ENCODE measurements at places on chromosomes 1 and 21. TPM values are rescaled to one million over a fixed set of nuclear protein-coding genes. Genes with fewer than 3 reads are reported as not detected.
A peak's percentile ranks its signal among the peaks of the same experiment; 100 is the strongest.

Gene SAMD13
- total RNA-seq, result 0.81 TPM

Gene ASTN1
- total RNA-seq, result not detected

- peak; percentile 66 for DNase-seq
- no peaks in the 10 kb centered on the region for H3K27me3 ChIP-seq
- H3K27ac ChIP-seq, result no peak overlapping the region
- H3K36me3 ChIP-seq, result no peaks in the 10 kb centered on the region
Measured at GRCh38 chr1:34125721-34126380, 39.2 kb downstream of the CSMD2 start.

DNA sequence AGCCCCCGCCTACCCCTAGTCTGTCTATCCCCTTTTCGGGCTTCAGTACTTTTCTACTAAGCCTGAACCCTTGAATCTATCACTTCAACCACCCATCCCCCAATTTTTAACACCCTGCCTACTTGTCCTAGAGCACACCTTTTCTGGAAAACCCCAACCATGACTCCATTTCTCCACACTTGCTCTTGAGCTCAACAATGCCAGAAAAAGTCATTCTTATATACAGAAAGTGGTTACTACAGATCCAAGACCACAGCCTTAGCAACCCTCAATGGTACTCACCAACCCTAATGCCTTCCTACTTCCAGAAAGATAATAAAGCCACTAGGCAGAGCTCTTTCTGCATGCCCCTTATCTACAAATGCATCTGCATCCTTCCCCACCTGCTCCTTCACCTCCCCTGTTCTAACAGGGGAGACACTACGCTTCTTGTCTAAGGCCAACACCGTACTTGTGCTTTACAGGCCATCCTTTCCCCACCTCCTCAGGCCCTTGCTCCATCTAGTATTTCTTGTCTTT is 41.2 kb downstream of the DMAP1 start:
- no peak overlapping the region for H3K4me3 ChIP-seq
- no peak overlapping the region for H3K27ac ChIP-seq
- no peaks in the 10 kb centered on the region for H3K27me3 ChIP-seq
- DNase-seq, result no peak
- H3K4me1 ChIP-seq, result peaks cover 2% of the 10 kb centered on the region
- H3K36me3 ChIP-seq, result no peaks in the 10 kb centered on the region

DNA sequence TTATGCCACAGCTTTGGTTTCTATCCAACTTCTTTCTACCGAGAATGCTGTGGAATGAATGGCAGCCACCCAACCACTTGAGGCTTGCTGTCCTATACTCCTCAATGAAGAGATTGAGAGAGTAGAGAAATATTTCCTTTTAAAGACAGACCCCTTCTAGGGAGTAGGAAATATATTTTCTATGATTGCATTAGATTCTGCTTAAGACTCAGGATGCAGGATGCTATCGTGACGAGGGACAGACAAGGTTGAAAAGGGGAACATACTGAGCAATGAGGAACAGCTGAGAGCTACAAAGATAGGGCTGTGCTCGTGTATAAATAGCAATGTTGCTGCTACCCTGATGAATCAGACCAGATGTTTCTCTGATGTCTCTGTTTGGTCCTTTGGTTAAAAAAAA is 7.1 kb upstream of the RASAL2 start:
- H3K4me1 ChIP-seq, result peaks cover 22% of the 10 kb centered on the region
- H3K27ac ChIP-seq, result no peak overlapping the region
- no peaks in the 10 kb centered on the region for H3K27me3 ChIP-seq
- H3K36me3 ChIP-seq, result no peaks in the 10 kb centered on the region
- DNase-seq, result no peak

- H3K4me3 ChIP-seq, result no peak overlapping the region
- peaks cover 27% of the 10 kb centered on the region for H3K27me3 ChIP-seq
- no peak overlapping the region for H3K27ac ChIP-seq
- peak; percentile 78 for DNase-seq
- no peaks in the 10 kb centered on the region for H3K4me1 ChIP-seq
Measured at GRCh38 chr1:228047183-228047466, 35.4 kb upstream of the ARF1 start.

- peaks cover 11% of the 10 kb centered on the region for H3K4me1 ChIP-seq
- H3K4me3 ChIP-seq, result no peak overlapping the region
- no peaks in the 10 kb centered on the region for H3K27me3 ChIP-seq
- H3K27ac ChIP-seq, result peak overlapping the region; percentile 50
- no peaks in the 10 kb centered on the region for H3K36me3 ChIP-seq
Measured at GRCh38 chr1:59408608-59409240, 111.8 kb downstream of the FGGY start.

DNA sequence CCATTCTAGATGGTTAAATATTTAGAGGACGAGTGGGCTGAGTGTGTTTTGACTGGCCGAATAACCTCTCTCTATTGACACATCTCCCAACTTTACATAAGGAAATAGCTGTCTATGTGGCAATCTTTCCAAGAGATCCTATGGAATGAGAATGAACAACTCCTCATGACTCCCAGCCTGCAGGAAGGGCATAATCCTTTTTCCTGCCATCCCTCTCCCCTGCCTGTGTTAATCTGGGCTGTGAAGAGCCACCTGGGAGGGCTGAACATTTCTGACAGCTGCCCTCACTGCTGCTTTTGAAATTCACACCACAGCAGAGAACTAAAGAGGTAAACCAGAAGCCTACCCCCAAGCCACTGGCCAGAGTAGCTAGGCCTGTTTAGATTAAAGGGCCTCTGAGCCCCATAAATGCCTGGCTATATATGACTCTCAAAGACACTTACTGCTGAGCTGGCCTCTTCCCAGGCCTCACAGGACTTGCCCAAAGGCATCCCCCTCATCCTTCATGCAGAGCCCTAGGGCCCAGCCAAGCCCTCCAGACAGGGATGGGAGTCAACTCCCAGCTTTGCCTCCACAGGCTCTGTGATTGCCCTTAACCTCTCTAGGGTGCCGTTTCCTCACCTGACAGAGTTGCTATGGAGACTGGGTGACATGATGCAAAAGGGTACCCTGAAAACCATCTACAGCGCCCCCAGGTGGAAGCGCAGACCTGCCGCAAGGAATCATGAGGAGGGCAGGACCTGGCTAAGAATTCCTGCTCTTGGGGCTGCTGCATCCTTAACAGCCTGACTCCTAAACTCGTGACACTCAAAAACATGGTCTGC is 42.0 kb upstream of the LDLRAP1 start:
- peaks cover 32% of the 10 kb centered on the region for H3K36me3 ChIP-seq
- DNase-seq, result peak; percentile 70
- H3K27ac ChIP-seq, result peak overlapping the region; percentile 86

- no peaks in the 10 kb centered on the region for H3K27me3 ChIP-seq
- no peaks in the 10 kb centered on the region for H3K4me1 ChIP-seq
- H3K4me3 ChIP-seq, result no peak overlapping the region
Measured at GRCh38 chr1:14215151-14215550, 383.3 kb upstream of the KAZN start.

- H3K4me3 ChIP-seq, result no peak overlapping the region
- no peak for DNase-seq
- H3K27me3 ChIP-seq, result peaks cover 83% of the 10 kb centered on the region
Measured at GRCh38 chr1:84995484-84996334, 1.2 kb downstream of the MCOLN2 start.

DNA sequence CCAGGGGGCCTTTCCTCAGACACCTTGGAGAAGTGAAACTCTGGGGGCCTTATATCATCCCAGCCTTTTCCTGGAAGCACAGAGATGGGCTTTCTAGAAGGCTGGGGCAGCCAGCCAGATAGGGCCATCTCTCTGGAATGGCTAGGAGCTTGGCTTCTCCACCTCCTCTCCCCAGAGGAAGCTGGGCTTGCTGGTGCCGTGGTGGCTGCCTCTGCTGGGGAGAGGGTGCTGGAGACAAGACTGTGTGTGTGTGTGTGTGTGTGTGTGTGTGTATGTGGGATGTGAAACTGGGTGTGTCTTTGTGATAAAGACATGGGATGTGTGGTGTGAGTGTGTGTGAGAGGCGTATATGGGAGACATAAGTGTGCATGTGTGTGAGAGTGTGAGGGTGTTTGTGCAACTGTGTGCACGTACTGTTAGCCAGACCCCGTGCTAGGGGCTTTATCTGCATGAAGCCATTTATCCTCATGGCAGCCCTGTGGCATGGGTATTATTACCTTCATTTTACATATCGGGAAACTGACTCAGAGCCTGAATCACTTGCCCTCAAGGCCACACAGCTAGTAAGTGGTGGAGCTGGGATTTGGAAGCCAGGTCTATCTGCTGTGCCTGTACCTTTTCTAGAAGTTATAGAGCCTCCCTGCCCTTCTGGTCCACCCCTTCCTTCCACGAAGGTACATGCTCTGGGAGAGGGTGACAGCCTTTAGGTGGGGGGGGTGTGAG is 44.2 kb downstream of the PTPRU start:
- H3K4me1 ChIP-seq, result peaks cover 5% of the 10 kb centered on the region
- no peak overlapping the region for H3K27ac ChIP-seq
- H3K4me3 ChIP-seq, result no peak overlapping the region
- DNase-seq, result no peak

DNA sequence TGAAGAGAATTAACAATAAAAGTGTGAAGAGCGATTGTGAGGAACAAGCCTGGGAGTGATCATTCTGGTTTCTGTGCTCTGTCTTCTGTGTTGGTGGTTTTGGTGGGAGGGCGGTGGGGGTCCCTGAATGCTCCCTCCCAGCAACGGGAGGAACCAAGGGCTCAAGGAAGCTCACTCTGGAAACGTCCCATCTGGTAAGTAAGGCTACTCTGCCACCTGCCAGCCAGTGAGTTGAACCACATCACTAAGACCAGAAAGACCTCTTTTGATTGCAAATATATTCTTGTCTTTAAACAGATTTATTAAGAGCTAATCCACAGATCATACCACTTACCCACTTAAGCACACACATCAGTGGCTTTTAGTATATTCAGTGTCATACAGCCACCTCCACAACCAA is 125.0 kb downstream of the PRDM2 start:
- DNase-seq, result peak; percentile 13
- H3K27ac ChIP-seq, result no peak overlapping the region
- H3K4me1 ChIP-seq, result no peaks in the 10 kb centered on the region
- peaks cover 9% of the 10 kb centered on the region for H3K36me3 ChIP-seq
- no peak overlapping the region for H3K4me3 ChIP-seq

DNA sequence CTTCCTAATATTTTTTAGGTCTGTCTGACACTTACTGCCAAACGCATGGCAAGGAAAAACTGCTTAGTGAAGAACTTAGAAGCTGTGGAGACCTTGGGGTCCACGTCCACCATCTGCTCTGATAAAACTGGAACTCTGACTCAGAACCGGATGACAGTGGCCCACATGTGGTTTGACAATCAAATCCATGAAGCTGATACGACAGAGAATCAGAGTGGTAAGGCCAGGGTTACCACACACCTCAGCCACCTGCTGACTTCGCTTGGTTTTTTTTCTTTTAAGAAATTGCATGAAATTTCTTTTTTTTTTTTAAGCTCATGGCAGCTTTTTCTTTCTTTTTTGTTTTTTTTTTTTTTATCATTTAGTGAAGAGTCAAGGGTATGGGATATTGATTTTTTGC is 17.2 kb downstream of the ATP1A1 start:
- no peaks in the 10 kb centered on the region for H3K4me1 ChIP-seq
- no peak for DNase-seq
- no peak overlapping the region for H3K27ac ChIP-seq
- H3K27me3 ChIP-seq, result no peaks in the 10 kb centered on the region
- H3K36me3 ChIP-seq, result peaks cover 81% of the 10 kb centered on the region
- no peak overlapping the region for H3K4me3 ChIP-seq

DNA sequence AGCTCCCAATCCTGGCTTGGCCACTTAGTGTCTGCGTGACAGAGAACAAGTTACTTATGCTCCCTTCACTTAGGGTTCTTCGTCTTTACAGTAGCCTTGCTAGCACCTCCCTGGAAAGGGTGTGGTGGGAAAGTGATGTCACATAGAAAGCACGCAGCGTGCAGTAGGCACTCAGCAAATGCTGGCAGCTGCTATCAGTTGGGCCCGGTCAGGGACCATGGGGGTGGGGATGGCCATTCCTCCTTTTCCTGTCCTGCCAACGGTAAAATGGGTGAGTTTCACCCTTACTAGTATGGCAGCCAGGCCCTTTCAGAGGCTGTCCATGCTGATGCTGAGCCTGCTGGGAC is 6.2 kb upstream of the KCNA10 start:
- peaks cover 37% of the 10 kb centered on the region for H3K27me3 ChIP-seq
- no peaks in the 10 kb centered on the region for H3K4me1 ChIP-seq
- no peak overlapping the region for H3K4me3 ChIP-seq
- no peak for DNase-seq
- H3K27ac ChIP-seq, result no peak overlapping the region

DNA sequence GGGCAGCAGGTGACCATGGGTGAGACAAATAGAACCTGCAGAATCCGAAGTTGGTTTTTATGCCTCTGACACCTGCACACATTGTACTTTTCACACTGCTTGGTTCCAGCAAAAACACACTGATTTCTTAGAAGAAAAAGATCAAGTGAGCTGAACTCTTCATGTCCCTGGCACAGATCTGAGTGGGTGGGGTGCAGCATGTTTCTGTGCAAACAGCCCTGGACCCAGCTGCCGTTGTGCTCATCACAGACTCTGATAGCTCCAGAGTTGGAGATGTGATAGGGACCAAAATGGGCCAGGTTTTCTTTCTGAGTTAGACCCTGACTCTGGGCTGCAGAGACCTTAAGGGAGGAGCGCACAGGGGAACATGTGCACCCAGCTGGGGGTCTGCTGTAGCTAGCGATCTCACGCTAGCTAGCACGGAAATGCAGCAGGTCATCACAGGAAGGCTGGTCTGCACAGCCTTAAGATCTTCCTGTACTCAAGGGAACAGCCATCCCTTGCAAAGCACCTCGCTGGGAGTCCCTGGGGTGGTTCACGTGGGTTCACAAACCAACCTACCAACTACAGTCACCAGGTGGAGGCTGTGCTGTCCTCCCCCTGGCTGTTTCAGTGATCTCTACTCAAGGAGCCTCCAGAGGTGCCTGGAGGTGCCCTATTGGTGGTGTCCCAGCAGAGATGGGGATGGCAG is 291.1 kb downstream of the PTPRU start:
- DNase-seq, result peak; percentile 78
- H3K27me3 ChIP-seq, result no peaks in the 10 kb centered on the region
- no peak overlapping the region for H3K4me3 ChIP-seq
- no peak overlapping the region for H3K27ac ChIP-seq

GRCh38 chr21:33691945-33692603 is 49.8 kb downstream of the ITSN1 start:
- no peaks in the 10 kb centered on the region for H3K36me3 ChIP-seq
- H3K4me1 ChIP-seq, result peaks cover 40% of the 10 kb centered on the region
- H3K27ac ChIP-seq, result no peak overlapping the region
- no peak for DNase-seq
- H3K27me3 ChIP-seq, result no peaks in the 10 kb centered on the region
- H3K4me3 ChIP-seq, result no peak overlapping the region

DNA sequence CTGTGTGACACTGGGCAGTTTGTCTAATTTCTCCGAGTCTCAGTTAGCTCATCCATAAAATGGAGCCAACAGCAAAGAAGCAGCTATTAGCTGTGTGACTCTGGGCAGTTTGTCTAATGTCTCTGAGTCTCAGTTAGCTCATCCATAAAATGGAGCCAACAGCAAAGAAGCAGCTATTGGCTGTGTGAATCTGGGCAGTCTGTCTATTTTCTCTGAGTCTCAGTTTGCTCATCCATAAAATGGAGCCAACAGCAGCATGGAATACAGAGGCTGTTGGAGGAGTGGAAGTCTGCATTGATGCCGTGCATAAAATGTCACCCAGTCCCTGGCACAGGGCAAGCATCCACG is 297.0 kb upstream of the VAMP3 start:
- H3K4me1 ChIP-seq, result peaks cover 48% of the 10 kb centered on the region
- no peak for DNase-seq
- H3K27me3 ChIP-seq, result no peaks in the 10 kb centered on the region
- H3K27ac ChIP-seq, result no peak overlapping the region

Measured in osteocyte (in vitro differentiated cells).